ENCODE measurements at places on chromosomes 4 and X.

- DNase-seq: no peak
These were observed 62.6 kb downstream of the GRXCR1 start for GRCh38 chr4:42954963-42955669.

DNA sequence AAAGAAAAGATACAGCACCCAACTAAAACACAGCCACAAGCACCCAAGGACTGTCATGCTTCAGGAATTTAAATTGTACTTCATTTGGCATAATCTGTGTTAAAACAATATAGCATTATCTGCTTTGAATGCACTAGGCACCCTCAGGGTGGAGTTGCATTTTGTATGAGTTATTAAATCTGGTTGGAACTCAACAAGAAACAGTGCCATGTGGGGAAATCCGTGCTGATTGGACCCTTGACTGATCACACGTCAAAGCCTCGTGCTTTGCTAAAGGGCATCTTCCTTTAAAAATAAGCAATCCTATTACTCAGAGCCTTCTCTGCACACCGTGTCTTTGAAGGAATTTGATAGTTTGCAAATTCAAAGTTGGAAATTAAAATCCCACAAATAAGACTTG, 35.4 kb downstream of the IGFBP7 start:
- no peak for DNase-seq

DNA sequence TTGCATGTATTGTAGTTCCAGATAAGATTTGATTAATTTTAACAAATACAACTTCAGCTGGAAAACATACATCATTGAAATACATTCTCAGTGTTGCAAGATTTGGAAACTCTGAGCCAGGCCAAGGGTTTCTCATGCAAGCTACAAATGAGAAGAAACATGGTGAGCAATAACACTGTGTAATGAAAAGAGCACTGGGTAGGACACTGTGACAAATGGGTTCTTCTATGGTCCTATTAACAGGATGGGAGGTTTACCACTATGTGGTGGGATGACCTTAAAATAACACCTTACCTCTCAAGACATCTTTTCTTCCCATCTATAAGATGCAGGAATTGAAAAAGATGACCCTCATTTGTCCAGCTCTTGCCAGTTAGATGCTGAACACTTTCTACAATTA, 19.6 kb upstream of the NDNF start:
- DNase-seq: no peak

DNA sequence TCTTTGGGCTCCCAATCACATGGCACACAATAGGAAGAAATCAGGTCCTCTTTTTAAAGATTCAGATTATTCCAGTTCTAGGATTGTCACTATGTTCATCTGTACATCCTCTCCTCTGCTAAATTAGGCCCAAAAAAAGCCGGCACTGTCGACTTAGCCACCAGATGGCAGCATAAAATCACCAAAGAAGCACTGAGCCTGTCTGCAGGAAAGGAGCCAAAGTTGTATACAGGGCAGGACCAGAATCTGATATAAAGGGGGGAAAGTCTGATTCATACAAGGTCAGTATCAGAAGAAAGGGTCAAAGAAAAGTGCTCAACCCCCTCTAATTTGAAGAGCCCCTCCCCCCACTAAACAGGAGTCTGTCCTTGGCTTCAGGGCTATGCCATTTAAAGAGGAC, 292.5 kb downstream of the CHIC1 start:
- DNase-seq: peak; percentile 62

- no peak for DNase-seq
These were observed 229.4 kb downstream of the LDB2 start for GRCh38 chr4:16669036-16669435.

GRCh38 chr4:67546971-67547370, 1.7 kb upstream of the CENPC start:
- DNase-seq: no peak

DNA sequence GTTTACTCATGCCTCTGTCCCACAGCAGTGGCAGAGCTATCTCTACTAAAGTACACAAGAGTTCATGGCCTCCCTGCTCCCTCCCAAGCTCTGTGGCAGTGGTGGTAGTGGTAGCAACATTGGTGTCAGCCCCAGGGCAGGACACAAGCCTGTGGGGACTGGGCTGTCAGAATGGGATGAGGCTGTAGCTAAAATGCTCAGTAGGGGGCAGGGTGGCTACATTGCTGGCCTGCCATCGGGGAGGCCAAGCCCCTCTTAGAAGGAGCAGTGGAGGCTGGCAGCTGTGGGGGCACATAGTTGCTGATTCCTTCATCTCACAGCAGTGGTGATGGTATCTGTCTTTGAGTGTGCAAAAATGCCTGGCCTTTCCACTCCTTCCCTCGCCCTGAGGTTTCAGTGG, 461.7 kb downstream of the PCDH18 start:
- no peak for DNase-seq

GRCh38 chrX:102860235-102860634, 76.8 kb upstream of the RAB40AL start:
- DNase-seq: no peak

DNA sequence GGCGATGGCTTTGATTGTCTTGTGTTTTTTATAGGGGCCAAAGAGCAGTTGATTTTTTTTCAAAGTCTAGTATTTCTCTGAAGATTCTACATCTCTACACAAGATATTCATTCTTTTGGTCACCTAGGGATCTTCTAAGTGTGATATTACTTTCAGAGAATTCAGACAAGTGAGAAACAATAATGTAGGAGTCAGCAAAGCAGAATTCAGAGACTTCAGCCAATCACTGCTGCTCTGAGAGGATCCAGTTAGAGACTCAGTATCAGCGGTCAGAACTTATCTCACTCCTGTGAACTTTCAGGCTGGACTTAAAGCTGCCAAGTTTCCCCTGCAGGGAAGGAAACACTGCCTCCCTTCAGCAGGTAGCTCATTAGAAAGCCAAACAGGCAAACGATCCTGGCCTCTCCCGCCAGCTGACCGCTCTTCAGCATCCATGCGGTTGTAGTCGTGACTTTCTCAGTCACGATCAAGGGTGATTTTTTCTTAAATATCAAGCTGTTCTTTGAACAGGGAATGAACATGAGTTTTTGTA, 59.2 kb downstream of the NSUN7 start:
- no peak for DNase-seq

- no peak for DNase-seq
These were observed 195.2 kb upstream of the ANXA10 start for GRCh38 chr4:167897116-167897515.

GRCh38 chr4:86977621-86978184, 42.9 kb downstream of the AFF1 start:
- DNase-seq: peak; percentile 25

DNA sequence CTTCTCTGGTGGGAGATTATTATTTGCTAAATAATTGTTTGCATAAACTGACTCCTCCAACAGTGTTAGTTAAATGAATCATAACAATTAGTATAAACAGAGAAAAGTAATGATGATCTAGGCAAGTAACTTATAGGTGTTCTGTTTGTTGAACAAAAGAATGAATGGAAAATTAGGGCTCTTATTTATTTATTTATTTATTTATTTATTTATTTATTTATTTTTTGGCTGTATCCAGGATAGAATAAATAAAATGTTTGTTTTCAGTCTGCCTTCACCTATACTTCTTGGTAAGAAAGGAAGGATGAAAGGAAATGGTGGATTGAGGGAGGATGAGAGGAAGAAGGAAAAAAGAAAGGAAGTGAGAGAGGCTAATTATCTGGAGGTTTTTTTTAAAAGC, 561.6 kb upstream of the MAGEB2 start:
- DNase-seq: no peak

GRCh38 chr4:2251073-2251794, 9.3 kb upstream of the HAUS3 start:
- DNase-seq: no peak

DNA sequence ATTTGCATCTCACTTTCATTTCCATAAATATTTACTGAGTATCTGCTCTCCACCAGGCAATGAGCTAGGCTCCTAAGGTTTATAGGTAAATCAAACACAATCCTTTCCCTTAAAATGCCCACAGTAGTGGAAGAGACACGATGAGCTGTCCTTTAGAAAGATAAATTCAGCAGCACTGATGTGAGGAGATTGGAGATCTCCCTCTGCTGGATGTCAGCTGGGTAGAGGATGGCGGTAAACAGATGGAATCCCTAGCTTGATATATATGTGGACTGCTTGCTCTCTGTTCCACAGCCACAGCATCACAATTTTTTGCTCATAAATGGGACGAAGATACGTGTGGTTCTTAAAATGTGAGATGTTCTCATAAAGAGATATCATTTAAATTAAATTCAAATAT, 216.4 kb upstream of the RASGEF1B start:
- no peak for DNase-seq

DNA sequence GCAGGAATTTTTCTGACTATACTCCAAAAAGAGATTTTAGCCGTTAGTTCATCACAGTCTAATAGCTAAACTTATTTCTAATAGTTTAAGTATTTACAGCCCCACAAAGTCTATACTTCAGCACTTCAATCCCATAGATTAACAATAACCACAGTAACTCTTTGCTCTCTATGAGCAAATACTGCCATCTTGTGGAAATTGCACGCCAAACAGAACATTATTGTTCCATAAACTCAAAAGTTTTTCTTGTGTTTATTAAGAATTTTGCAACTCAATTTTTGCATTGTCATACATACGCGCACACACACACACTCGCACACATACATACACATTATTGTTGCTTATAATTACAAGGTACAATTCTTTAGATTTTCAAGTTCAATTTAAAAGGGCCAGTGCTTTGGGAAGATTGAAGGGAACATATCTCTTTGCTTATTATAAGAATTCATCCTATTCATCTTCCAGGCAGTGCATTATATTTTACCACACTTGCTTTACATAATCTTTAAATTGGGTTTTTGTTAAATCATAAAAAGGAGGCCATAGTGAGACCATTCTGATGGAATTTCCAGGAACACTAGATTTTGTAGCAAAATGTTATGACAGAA, 63.8 kb upstream of the ATOH1 start:
- DNase-seq: peak; percentile 53

GRCh38 chr4:40307627-40308497, 27.3 kb upstream of the CHRNA9 start:
- DNase-seq: no peak

- DNase-seq: no peak
These were observed 57.0 kb upstream of the SLC25A4 start for GRCh38 chr4:185086053-185086452.

GRCh38 chr4:8167291-8167690, 8.7 kb upstream of the ABLIM2 start:
- DNase-seq: no peak

DNA sequence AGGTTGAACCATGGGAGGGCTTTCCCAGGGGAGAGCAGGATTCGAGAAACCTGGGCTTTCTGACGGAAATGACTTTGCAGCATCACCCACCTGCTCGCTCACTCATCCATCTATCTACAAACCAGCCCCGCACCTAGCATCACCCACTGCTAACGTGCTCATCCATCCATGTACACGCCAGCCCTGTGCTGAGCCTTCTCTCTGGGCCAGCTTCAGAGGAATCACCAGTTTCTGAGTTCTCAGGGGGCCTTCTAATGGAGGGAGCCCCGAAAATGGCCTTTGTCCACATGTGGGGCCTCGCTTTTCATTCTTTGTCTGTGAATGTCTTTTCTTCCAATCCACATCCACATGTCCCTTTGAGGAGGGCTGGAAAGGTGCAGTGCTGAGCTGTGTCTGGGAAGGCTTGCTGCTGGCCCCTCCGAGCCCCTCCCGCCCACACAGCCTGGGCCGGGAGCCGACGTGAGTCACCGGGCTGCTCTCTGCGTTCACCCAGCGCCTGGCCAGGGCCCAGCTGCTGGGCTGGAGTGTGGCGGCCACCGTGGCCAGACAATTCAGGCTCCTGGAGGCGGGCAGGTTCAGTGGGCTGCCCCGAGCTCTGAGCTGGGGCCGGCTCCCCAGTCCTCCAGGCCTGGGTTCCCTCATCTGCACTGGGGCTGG, 14.7 kb downstream of the SORCS2 start:
- no peak for DNase-seq

GRCh38 chr4:136643416-136643815, 888.9 kb downstream of the PCDH18 start:
- no peak for DNase-seq

DNA sequence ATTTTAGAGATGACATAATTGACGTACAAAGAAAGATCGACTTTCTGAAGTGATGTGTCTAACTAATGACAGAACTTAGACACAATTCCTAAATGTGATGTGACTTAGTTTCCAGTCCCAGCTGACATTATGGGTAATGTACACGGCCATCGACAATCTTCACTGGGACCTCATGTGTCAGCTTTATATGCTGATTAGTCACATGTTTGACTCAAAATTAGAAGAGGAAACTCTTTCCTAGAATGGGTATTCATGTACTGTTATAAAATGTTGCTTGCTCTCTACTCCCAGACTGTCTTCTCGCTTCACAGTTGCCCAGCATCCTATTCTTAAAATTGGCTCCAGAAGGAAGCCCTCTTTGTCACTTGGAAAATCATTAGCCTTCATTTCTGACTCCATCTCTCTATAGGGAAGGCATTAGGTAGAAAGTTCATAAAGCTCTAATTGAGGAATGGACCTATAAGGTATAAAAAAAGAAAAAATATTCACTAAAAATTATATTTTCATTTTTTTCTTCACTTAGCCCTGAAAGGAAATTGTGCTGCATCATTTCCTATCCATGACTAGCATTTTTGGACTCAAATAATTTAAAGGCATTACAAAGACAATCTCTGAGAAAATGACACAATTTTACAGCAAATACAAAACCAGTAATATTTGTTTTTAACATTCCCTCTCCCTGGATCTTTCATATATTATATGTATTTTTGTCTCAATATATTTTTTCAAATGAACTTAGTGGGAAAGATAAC, 554.6 kb downstream of the INPP4B start:
- no peak for DNase-seq

- no peak for DNase-seq
These were observed 5.7 kb downstream of the JAKMIP1 start for GRCh38 chr4:6194458-6195195.

DNA sequence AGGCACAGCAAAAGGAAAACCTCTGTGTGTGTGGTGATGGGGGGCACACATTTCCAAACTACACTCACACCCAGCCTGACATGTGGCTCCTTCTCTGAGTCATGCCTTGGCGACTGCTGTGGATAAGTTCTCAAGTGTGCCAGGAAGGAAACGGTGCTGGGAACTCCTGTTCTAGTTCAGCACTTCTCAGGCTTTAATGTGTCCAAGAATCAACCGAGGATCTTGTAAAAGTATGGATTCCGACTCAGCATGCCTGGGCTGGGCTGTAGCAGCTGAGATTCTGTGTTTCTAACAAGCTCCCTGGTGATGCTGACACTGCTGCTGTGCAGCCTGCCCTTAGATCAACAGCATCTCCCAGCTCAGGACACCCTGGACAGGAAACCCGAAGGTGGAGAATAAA, 20.2 kb downstream of the CLNK start:
- DNase-seq: no peak
